ENCODE measurements at places on chromosomes 5 and 9.

GRCh38 chr5:89545076-89545475, 662.1 kb upstream of the MEF2C start:
- no peak for DNase-seq

GRCh38 chr5:175750511-175750931, 92.7 kb downstream of the HRH2 start:
- no peak for DNase-seq

- DNase-seq: no peak
Measured at GRCh38 chr5:160044391-160044804, 35.5 kb downstream of the TTC1 start.

GRCh38 chr5:34842554-34842953, 3.6 kb downstream of the TTC23L start:
- DNase-seq: no peak

DNA sequence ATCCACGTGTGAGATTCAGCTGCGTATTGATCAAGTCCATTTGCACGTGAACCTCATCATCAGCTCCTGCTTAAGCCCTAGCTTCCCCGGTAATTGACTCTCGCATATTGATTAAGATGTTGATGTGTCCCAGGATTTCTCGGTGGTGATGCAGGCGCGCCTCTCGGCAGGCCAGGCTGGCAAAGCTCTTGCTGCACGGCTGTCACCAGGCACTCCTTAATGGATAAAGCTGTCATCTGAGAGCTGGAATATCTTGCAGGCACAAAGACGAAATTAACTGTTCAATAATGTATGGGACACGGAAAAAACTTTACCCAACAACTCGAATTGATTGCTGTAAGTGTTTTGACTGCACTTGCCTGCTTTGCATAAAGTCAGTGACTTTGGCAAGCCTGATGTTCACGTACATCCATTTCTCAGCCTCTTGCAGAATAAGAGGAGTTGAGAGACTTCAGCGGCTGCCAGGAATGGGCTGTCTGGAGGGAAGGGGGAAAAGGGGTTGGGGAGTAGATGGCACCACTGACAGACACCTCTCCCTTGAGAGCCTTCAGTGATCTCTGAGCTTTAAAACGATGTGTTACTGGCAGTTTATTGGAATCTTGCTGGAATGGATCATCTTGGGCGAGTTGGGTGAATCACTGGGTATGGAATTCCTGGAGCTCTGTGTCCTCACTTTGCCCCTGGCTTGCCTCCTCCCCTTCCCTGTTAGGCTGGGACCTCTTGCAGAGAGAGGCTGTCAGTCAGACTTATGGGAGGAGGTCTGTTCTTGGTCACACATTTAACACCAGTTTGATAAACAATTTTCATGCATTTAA, 650.3 kb downstream of the CCDC171 start:
- no peak for DNase-seq

DNA sequence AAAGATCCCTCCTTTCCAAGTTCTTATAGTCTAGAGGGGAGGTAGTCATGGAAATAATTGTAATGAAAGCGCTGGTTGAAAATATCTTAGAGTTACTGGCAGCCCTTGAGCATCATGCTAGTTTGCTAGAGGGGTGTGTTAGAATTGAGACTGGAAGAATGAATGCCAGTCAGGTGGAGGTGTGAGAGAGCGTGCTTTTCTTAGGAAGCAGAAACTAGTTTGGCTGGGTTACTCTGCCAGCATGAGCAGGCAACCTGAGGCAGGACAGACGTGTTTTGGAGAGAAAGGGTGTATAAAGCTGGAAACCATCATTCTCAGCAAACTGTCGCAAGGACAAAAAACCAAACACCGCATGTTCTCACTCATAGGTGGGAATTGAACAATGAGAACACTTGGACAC, 43.6 kb upstream of the DHFR start:
- DNase-seq: no peak

- DNase-seq: peak; percentile 80
Measured at GRCh38 chr9:114619191-114619761, 8.2 kb downstream of the TMEM268 start.

- DNase-seq: no peak
Measured at GRCh38 chr9:87406543-87407166, 91.0 kb upstream of the DAPK1 start.

DNA sequence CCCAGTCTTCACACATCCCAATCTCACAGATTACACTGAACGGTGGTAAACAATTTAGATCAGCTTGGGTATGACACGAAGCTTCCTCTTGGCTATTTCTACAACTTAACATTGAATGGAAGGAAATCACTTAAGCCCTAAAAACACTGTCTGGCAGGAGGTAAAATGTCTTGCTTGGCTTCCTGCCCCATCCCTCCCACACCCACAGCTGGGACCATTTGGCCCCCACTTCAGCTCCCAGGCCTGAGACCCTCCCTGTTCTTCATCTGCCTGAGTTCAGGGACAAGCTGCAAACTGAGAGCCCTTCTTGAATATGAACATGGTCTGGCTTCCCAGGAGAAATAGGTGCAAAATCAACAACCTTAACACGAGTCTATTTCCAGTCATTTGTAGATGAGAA, 3.4 kb upstream of the COL15A1 start:
- DNase-seq: no peak

DNA sequence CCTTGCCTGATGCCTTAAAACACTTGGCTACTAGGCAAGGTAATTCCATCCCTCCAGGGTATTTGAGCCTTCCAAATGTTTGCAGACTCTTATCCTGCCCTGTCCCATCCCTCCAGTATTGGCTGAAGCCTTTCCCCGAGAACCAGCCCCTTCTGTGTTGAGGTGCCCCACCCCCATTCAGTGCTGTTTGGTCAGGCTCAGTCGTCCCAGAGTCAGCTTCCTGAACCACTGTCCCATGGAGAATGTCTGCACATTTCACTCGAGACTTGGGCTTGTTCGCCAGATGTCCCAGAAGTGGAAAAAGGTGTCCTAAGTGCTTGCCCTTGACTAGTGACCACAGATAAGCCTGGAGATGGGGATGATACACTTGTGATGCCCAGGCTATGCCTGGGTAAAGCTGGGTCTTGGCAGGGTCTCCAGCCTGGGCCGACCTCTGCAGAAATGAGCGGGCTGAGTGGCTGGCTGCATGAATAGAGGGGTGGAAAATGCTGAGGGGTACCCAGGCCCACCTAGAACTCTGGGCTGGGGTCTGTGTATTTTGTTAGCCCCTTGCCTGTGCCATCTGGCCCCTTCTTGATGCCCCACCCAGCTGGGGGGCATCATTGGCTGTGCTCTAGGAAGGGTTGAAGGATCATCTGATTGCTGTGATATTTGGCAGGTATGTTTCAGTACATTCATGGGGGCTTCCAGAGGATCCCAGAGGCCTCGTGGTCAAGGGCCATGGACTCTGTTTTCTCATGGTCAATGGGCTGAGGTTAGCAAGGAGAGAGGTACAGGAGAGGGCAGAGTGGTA, 178.4 kb downstream of the MACROH2A1 start:
- DNase-seq: no peak

GRCh38 chr9:21070171-21070571, 7.6 kb downstream of the IFNB1 start:
- peak; percentile 38 for DNase-seq

- peak; percentile 14 for DNase-seq
Measured at GRCh38 chr9:128927731-128928411, 7.1 kb downstream of the PHYHD1 start.

GRCh38 chr9:119002491-119002890, 366.7 kb downstream of the BRINP1 start:
- DNase-seq: no peak

DNA sequence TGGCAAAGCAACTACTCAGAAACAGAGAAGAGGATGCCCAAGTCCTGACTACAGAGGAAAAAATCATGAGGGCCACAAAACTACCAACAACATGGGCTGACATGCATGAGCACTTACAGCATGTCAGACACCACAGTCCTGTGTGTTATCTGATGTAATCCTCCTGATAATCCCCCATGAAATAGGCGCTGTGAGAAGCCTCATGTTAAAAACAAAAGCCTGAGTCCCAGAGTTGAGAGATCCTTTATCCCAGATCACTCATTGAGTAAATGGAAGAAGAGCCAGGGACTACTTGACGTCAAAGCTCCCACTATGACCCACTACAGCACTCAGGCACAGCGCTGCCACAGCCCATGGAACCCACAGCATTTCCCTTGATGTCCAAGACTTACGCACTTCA, 7.2 kb upstream of the SPOCK1 start:
- no peak for DNase-seq

- DNase-seq: peak; percentile 82
Measured at GRCh38 chr5:59596586-59597350, 296.8 kb downstream of the PDE4D start.

GRCh38 chr5:155015239-155015638, 1.7 kb downstream of the KIF4B start:
- DNase-seq: no peak

DNA sequence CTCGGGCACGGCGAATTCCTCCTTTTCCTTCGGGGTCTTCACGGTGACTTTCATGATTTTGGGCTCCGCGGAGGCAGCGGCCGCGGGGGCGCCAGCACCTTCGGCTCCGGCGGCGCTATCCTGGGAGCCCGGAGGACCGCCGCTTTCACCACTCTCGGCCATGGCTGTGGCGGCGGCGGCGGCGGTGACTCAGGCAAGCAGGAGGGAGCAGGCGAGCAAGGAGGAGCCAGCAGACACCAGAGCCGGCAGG, 315 bp downstream of the UBQLN1 start:
- no peak for DNase-seq

GRCh38 chr9:25678147-25678666, at the start of gene TUSC1:
TSS of gene TUSC1 (minus strand) at chr9:25678444. CDS start at chr9:25678312, 132 bp downstream.
- peak; percentile 89 for DNase-seq

- no peak for DNase-seq
Measured at GRCh38 chr9:121862371-121863332, 211.2 kb downstream of the DAB2IP start.

DNA sequence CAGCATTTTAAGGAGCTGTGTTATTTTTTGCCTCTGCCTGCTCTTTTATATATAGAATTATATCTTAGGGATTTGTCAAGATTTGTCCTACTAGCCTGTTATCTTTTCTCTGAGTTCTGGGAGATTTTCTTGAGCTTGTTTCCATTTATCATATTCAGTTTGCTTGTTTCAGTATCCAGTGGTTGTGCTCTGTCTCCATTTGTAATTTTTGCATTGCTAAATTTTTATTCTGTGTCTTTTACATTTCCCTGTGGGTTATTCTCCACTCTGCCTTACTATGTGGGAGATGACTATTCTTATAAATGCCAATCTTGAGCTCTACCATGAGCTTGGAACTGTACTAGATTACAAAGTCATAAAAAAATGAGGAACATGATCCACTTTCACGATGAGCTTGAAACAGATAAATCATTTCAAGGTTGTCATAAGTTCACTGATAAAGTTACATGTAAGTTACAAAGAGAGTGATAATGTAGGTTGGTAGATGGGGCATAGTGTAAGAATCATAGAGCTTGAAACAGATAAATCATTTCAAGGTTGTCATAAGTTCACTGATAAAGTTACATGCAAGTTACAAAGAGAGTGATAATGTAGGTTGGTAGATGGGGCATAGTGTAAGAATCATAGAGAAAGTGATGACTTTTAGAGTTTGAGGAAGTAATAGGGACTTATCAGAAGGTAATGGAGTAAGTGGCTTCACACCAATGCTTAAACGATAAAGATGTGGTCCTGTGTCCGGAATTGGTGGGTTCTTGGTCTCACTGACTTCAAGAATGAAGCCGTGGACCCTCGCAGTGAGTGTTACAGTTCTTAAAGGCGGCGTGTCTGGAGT, 287.3 kb downstream of the ADGRV1 start:
- DNase-seq: peak; percentile 14

DNA sequence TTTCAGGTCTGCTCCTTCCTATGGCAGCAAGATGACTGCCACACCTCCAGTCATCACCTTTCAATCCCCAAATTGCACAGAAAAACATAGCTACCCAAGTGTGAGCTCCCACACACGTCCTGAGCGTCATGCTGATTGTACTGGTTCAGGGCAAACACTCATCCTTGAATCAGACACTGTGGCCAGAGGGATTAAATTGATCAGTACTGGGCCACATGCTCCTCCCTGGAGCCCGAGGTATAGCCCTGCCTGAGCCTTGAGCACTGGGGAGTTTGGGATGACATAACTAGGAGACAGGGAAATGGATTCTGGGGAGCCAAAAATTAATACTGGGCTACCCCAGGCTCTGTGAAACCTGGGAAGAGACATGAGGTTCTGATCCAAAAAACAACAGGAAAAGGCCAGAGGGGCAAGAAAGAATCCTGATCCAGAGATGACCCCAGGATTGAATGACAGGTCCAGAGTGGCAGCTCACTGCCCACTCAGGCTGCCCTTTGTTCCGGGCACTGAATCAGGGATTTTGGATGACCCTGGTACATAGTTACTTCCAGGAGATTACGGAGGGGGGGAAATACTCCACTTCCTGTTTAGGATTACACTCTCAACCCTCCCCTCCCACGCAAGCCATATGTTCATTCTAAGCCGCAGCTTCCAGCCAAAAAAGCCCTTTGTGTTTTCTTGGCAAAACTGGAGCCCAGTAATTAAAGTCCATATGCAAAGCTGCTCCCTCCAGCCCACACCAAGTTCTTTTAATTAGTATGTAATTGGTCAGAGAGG, 141.6 kb upstream of the SPRY4 start:
- no peak for DNase-seq

GRCh38 chr9:69590266-69590665, 81.9 kb downstream of the APBA1 start:
- DNase-seq: no peak

- peak; percentile 1 for DNase-seq
Measured at GRCh38 chr5:103270581-103270980, 12.0 kb downstream of the MACIR start.
